Amniotic epithelial cell (primary cell): ENCODE measurements at places on chromosomes 1 and 21.
A peak's percentile ranks its signal among the peaks of the same experiment; 100 is the strongest.

DNA sequence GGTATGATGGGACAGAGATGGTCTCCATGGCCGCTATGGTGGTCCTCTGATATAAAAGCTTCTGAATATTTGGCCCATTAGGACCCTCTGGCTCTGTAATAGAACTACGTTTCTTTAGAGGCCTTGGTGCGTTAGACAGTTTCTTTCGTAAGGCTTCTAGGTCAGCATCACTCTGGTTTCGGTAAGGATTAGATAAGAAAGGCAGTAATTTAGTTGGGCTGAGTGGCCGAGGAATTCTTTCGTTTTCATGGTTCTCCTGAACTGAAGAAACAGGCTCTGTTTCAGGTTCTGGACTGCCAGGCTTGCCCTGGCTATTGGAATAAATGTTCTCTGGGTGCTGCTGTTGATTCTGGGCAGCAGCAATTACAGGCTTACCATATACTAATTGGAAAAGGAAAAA lies 49.5 kb downstream of the TP53BP2 start:
- DNase-seq: peak; percentile 59

DNA sequence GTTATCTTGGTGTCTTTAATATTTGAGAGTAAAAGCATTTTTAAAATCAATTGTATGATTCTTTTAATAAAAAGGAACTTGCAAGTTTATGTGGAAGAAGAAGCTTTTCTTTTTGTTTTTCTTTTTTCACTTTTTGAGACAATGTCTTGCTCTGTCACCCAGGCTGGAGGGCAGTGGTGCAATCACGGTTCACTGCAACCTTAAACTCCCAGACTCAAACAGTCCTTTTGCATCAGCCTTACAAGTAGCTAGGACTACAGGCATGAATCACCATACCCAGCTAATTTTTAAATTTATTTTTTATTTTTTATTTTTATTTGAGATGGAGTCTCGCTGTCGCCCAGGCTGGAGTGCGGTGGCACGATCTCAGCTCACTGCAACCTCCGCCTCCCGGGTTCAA lies 34.1 kb downstream of the CMPK1 start:
- no peak for DNase-seq

- peak; percentile 5 for DNase-seq
These were observed 271.9 kb downstream of the HHAT start for GRCh38 chr1:210600421-210601159.

DNA sequence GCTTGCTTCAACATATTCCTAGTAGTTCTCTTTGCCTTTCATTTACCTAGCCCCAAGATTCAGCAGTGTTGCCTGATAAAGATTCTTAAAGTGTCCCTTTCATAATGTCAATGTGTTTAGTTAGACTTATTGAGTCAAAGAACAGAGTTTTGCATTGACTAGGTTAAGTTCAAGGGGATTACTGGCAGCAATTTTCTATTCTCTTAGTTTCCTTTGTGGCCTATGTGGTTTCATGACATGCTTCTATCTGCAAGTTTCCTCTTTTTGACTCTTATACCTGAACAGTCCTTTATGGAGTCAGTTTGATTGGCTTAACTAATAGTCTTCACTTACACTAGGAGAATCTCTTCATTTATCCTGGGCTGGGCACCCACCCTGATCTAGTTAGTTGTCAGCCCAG lies 151.3 kb downstream of the ADGRL4 start:
- no peak for DNase-seq

DNA sequence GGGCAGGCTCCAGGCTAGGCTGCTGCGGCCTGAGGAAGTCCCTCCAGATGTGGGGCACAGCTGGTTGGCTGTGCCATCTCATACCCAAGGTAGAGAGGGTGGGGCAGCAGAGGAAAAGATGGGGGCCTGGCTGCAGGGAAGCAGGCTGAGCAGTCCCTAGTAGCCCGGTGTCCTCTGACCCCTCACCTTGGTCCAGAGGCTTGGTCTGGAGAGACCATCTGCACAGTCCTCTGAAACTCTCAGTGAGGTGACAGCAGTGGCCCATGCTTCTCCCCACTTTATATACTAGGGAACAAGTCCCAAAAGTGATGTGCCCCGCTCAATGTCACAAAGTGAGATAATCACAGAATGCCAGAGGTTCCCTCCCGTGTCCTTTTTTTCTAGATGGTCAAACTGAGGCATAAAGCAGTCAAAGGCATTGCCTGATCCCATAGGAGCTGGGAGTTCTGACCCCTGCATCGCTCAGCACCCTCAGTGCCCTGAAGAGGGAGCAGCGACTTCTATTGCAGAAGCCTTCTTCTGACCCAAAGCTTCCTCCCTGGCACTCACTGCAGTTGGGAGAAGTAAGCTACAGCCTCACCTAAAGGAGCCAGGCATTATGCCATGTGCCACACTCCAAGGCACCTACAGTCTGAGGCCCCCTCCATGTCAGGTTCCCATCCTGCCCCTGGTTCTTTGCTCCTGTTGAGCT lies 45.5 kb downstream of the TRABD2B start:
- DNase-seq: no peak

DNA sequence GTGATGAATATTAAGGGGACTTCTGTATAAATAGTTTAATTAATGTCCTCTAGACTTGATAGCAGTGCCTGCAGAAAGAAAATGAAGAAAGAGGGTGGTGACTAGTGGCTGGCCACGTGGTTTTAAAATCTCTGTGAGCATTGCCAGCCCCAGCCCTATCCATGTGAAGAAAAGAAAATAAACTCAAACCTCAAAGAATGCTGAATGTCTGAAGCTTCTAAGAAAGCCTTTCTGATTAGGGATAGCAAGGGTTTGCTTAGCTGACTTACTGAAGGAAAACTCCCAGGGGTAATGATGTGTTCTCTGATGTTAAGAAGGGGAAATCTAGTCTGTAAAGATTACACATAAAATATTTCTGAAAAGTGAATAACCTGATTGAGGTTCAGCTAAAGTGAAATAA lies 31.8 kb downstream of the ADGRL2 start:
- DNase-seq: peak; percentile 59

- DNase-seq: peak; percentile 93
These were observed 119.1 kb downstream of the ACTL8 start for GRCh38 chr1:17874231-17874630.

- DNase-seq: peak; percentile 96
These were observed 294.0 kb downstream of the LRRC40 start for GRCh38 chr1:69911301-69911801.

- no peak for DNase-seq
These were observed 479 bp downstream of the RGS16 start for GRCh38 chr1:182603646-182604174.

DNA sequence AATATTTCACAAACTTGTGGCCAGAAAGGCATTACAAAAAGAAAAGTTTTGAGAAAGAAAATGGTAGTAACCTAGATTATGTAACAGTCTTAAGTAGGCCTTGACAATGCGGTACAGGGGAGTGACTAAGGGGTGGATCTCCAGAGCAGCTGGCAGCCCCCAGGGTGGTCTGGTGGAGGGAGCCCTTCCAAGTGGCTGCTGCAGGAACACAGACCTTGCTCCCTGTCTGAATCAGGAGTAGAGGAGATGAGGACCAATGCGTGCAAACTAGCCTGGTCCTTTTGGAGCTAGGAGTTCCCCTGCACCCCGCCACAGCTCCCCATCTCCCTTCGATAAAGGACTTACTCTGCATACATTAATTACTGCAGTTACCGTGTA lies 189.0 kb downstream of the NFIA start:
- no peak for DNase-seq

GRCh38 chr1:203480084-203480483 lies 4.5 kb downstream of the PRELP start:
- peak; percentile 70 for DNase-seq

DNA sequence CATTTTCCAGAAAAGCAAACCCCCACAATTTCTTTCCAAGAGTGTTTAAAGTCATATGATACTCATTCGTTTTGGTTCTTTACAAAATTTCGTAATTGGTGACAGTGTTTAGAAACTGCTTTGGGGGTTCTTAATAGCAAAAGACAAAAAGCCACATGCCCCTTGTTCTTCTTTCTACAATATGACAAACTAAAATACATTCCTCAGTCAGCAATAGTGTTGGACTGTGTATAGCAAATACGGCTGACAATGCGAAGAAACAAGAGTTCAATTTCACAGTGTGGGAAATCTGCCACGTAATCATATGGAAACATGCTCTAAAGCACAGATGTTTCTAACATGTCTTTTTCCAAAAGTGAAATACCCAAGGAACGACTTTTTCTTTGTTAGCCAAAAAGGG lies 7.6 kb upstream of the IFNAR1 start:
- DNase-seq: no peak

DNA sequence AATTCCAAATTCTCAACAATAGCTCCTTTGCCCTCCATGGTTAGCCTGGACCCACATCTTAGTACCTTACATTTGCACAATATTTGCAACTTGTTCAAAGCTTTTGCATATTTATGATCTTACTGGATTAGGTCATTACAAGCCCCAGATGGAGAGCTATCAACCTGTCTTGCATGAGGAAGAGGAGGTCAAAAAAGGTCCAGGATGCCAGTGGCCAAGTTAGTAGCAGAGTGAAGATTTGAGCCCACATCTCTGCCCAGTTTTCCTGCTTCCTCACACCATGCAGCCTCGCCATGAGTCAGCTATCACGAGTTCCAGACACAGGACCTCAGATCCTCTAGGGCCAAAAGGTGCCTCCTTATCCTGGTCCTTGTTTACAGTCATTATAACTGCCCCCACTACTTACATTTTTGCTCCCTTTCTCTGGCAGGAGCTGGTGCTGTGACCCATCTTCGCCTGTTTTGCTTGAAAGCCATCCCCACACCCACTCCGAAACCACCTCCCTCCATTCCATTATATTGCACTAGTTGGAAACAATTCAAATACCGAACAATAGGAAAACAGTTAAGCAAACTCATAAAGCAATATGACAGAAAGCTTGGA lies 5.0 kb upstream of the AHCYL1 start:
- DNase-seq: peak; percentile 86

- peak; percentile 82 for DNase-seq
These were observed 56.8 kb upstream of the GNG12 start for GRCh38 chr1:67889953-67890567.

DNA sequence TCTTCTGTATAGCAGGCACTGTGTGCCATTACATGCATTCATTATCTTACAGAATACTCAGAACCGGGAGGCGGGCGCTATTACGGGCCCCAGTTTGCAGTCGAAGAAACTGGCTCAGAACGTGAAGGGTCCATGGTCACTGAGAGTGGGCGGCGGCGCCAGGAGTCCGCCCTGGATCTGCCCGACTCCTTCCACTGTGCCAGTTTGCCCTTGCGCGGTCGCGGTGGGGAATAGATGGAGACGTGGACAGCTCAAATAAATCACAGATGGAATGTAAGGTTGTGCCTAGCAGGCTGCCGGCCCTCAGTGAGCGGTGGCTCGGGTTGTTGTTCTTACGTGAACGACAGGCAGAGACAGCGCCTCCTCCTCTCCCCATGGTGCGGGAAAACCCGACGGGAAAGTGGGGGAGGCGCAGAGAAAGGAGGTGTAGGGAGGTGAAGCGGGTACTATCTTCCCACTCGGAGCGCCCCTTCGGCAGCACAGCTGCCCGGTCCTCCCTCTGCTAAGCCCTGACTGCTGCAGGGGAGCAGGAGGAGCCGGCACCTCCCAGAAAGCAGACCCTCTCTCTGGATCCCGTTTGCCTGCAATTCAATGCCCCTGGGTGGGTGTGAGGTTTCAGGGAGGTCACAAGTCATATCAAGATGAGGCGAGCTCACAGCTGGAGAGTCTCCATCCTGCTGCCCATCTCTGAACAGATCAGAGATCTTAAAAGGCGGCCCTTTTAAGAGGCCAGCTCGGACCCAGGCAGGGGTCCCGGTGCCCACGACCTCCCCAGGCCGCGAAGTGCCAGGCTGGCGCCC lies 1.1 kb downstream of the COL9A2 start:
- DNase-seq: peak; percentile 45
